ENCODE measurements at places on chromosomes 6 and 20. TPM values are rescaled to one million over a fixed set of nuclear protein-coding genes. Genes with fewer than 3 reads are reported as not detected.

Gene TTBK1
- polyA plus RNA-seq = 0.04 TPM

Gene SLC2A10
- polyA plus RNA-seq = 16.1 TPM

Gene NPEPL1
- polyA plus RNA-seq = 42.3 TPM

Gene FKBP5
- 16.9 TPM for polyA plus RNA-seq

Gene GGTLC1
- not detected for polyA plus RNA-seq

Gene MICB
- polyA plus RNA-seq = 1.1 TPM

Gene SPTLC3
- 2.0 TPM for polyA plus RNA-seq

DNA sequence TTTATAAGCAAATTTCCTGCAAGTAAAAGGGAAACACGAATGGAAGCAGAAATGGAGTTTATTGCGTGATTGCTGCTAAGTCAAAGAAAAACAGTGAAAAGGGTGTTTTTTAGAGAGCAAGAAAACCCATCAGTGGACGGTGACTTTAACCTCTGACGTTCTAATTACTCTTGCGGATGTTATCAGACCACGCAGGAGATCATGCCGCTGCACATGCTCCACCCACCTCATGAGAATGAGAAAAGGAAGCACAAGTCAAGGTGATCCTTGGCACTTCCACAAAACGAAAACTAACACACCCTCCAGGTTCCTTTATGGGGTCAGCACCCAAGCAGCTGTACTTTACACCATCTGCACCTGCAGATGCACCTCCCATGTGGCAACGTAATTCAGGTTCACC lies 45.0 kb downstream of the LYRM4 start:
- DNase-seq = no peak

- no peak for DNase-seq
Measured at GRCh38 chr6:32271429-32271828, 47.6 kb upstream of the NOTCH4 start.

Measured in forelimb muscle (tissue), 1 donor.